ENCODE measurements at places on chromosomes 2 and 18.
A peak's percentile ranks its signal among the peaks of the same experiment; 100 is the strongest.

GRCh38 chr2:112199188-112199587 lies 55.7 kb downstream of the ZC3H8 start:
- DNase-seq: no peak

GRCh38 chr2:210477496-210477895 lies 937 bp upstream of the LANCL1 start:
- DNase-seq: no peak

- DNase-seq: no peak
Observed at GRCh38 chr2:19158211-19158610, 200.2 kb downstream of the OSR1 start.

- DNase-seq: peak; percentile 89
Observed at GRCh38 chr2:231601356-231602229, 8.9 kb downstream of the TEX44 start.

DNA sequence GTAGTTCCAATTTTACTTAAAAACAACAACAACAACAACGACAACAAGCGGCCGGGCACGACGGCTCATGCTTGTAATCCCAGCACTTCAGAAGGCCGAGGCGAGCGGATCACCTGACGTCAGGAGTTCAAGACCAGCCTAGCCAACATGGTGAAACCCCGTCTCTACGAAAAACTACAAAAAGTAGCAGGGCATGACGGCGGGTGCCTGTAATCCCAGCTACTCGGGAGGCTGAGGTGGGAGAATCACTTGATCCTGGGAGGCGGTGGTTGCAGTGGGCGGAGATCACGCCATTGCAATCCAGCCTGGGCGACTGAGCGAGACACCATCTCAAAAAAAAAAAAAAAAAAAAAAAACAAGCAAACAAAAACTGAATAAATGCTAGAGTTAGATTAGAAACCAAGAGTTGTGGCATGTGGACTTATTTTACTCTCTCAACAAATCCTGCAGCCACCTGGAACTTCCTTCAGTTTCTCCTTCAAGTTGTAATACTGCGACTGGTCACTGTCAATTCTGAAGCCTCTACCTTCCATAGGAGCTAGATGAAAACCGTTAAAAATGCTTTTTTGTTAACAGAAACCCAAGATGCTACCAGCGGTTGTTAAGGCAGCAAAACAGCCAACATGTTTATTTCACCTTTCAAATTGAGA lies 1.3 kb downstream of the ATP5F1A start:
- DNase-seq: no peak
